Germinal center (tissue), 1 donor: ENCODE measurements at places on chromosomes 12 and 14.

DNA sequence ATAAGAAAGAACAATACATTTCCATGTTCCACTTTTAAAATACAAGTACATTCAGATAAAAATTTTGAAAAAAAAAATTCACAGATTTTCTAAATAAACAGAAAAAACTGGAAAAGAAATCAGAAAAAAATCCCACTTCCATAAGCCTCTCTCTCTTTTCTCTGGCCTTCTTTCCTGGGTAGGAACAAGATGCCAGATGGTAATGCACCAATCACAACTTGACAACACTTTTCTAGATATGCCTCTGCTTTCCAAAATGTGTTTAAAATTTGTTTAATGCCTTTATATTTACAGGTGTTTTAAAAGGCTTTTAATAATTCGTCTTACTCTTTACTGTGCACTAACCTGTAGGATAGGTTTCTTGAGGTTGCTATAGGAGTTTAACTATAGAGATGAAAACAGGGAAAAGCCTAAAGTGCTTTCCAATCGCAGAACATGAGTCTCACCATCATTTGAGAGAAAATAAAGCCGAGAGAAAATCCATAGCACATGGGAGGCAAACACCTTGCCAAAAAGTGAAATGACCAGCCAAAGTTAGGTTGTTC is 74.2 kb downstream of the TMTC1 start:
- no peak for DNase-seq

GRCh38 chr12:52650520-52651081 is 1.4 kb downstream of the KRT2 start:
- no peak for DNase-seq

DNA sequence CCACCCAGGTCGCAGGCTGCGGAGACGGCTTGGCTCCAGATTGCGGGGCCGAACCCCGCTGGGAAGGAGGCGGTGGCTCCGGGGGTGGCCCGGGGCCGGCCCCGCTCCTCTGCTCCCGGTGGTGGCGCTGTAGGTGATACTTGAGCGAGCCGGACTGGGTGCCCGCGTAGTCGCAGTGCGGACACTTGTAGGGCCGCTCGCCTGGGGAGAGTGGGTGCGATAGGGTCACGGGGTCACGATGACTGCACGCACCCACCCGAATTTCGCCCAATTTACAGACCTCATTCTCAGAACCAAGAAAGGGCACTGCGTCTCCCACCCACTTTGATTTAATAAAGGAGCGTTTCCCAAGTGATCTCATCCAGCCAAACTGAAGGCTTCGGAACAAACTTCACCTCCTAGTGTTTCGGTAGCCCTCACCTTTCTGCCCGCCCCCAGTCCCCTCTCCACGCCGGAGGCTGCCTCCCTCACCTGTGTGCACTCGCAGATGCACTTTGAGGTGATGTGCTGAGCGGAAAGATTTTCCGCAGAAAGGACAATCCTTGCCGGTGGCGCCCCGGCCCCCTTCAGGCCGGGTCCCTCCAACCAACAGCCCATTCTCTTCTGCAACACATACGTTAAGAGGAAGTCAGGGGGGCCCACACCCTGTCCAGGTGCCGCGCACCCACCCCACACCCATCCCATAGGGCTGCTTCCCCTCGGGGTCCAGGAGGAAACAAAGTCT is 7.4 kb downstream of the ZNF219 start:
- DNase-seq = no peak

DNA sequence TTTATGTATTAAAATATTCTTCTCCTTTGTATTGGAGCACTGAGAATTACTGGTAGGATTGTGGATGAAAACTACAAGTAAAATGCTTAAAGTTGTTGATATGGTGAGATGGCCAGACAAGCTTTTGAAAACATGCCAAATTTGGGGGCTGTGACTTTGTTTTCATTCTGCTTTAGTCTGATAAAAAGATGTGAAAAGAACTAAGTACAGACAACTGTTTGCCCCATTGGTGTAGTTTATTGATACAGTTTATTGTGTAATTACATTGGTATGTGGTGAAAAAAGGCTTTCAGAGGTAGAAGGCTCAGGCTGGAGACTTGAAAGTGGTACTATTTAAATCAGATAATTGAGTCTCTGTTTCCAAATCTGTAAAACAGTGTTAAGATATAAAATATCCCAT is 746.8 kb downstream of the DIO2 start:
- DNase-seq = no peak

- DNase-seq = no peak
These were observed 84.7 kb downstream of the NUAK1 start for GRCh38 chr12:106054049-106054448.

DNA sequence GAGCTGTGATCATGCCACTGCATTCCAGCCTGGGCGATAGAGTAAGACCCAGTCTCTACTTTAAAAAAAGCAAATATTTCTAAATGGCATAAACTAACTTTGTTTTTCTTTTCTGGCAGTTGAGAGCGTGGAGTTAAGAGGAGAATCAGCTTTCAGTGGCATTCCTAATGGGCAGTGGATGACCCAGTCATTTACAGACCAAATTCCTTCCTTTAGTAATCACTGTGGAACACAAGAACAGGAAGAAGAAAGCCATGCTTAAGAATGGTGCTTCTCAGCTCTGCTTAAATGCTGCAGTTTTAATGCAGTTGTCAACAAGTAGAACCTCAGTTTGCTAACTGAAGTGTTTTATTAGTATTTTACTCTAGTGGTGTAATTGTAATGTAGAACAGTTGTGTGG is 21.2 kb downstream of the TDG start:
- no peak for DNase-seq

GRCh38 chr12:106248312-106248845 is 559 bp upstream of the CKAP4 start:
- peak; percentile 39 for DNase-seq

GRCh38 chr12:26702741-26703140 is 130.3 kb downstream of the ITPR2 start:
- DNase-seq = no peak

- peak; percentile 39 for DNase-seq
These were observed 14.5 kb upstream of the SLC38A2 start for GRCh38 chr12:46386877-46387629.

DNA sequence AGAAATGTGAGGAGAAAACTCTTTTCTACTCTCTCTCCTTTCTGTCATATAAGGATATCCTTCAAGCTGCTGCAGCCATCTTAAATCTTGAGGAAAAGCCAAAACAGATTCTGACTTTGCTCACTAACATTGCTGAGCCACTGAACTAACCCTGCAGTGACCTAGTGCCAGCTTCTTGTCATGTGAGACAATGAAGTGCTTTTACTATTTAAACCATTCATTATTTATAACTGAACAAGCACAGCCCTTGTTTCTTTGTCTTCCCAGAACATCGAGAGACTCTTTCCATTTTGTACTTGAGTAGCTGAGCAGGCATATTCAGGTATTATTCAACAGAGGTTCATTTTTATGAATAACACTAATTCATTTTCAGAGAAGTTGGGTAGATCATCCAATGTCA is 455.0 kb upstream of the TMPO start:
- no peak for DNase-seq

DNA sequence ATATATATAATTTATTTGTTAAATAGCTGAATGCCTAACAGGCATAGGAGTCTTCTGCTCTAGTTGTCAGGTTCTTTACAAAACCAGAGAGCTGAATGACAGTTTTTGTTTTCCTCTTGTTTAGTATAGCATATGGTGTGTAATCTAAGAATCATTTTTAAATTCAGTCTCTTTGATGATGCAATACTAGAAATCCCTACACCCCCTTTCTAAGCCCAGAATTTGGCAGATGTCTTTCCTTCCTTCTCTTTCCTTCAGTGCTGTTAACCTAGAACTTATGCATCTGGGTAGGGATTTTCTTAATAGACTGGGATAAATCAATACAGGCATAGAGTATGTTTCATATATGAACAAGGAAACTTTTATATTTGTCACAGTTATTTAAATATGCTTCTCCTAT is 198.1 kb downstream of the KCNH5 start:
- DNase-seq = no peak

DNA sequence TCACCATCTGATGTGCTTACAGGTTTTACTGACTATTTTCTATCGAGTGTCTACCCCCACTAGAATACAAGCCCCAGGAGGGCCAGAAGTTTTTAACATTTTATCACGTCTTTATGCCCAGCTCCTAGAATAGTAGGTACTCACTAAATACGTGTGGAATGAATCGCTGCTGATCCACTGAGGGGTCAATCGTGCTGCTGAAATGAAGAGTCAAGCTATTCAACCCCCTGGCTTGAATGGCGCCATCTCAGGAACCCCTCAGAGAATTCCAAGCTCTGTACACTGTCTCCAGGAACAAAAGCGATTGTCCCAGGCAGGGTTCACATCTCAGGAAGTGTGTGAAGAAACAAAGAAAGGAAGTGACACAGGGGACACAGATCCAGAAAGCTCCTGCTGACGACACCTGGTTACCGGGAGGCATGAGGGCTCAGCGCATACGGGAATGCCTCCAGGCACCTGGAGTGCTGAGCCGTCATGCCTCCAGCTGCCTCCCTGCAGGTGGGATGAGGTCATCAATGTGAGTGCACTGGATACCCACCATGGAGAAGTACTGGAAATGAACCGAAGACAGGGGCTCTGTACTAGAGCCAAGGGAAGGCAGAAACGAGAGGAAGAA is 45.6 kb downstream of the PITPNM2 start:
- no peak for DNase-seq
